ENCODE measurements at places on chromosomes 1 and 21. TPM values are rescaled to one million over a fixed set of nuclear protein-coding genes. Genes with fewer than 3 reads are reported as not detected.

- no peak for DNase-seq
These were observed 89.3 kb downstream of the SIM2 start for GRCh38 chr21:36788120-36788638.

DNA sequence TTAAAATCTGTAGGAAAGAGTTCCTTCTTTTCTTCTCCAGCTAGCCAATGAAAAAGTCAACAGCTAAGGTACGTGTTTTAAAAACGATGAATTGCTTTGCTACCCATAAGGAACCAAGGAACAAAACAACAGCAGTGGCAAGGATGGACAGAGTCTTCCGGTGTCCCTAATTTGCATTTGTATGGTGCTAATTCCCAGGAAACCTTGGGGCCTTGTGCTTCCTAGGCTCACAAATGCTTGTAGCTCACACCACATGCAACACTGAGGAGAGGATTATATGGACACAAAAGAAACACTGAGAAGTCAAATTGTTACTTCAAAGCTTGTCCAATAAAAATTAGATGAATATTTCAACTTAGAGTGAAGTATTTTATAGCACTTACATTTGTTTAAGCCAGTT lies 1.8 kb upstream of the PGBD5 start:
- DNase-seq, result no peak

DNA sequence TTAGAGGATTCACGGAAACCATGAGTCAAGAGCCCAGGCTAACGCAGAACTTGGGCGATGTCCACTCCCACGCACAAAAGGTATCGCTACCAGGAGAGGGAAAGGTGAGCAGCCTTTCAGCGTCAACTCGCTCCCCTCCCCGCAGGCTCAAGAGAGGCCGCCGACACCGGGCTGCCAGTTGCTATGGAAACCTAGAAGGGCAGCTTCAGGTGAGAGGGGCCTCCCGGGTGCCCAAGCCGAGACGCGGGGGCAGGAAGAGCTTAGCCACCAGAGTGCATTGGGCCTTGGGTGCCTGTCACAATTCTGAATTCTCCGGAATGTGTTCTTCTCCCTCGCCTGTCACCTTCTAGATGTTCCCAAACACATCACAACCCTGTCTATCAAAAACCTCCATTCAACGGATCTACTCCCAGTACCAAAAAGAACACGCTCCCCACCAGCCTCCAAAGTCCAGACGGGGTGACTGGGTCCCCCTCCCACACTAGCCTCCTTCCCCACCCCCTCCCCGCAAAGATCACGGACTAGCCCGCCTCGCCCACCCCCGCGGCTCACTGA lies 694 bp downstream of the MEAF6 start:
- no peak for DNase-seq

- DNase-seq, result no peak
These were observed 45.6 kb downstream of the ENAH start for GRCh38 chr1:225607355-225607754.

- no peak for DNase-seq
These were observed 561.4 kb downstream of the MATN1 start for GRCh38 chr1:30161953-30162352.

Gene TMPRSS15
- 0.13 TPM for polyA plus RNA-seq
